Putamen (tissue), 1 donor: ENCODE measurements at places on chromosomes 1 and 21.

DNA sequence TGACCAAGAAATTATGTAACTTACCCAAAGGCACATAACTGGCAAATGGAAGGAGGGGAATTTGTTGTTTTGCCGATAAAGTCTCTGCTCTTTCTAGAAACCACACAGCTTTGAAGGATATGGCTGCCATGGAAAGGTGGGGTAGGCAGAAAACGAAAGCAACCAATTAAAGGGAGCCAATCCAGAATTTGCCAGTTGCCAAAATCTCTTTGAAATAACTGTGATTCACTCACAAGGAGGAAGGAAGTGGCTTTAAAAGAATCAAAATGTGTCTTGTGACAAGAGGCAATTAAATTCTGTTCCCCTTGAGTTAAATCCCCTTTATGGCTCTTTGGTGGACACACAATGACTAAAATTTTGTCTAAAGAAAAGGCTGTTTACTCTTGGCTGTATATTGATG lies 61.2 kb upstream of the CCDC190 start:
- no peak for DNase-seq

- no peak for DNase-seq
Observed at GRCh38 chr1:212284332-212284743, 872 bp upstream of the PPP2R5A start.

DNA sequence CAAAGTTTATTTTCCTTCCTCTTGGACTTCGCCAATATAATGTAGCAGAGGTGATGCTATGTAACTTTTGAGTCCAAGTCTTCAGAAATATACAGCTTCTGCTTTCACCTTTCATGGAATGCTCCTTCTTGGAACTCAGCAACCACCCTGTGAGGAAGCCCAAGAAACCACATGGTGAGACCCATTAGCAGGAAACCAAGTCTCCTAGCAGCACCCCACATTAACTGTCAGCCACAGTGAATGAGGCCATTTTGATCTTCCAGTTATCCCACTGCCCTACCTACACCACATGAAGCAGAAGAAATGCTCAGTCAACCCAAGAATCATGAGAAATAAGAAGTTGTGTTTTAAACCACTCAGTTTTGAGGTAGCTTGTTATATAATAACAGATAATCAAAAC lies 58.2 kb downstream of the PAPPA2 start:
- DNase-seq, result no peak

GRCh38 chr1:3645666-3646355 lies 4.1 kb downstream of the WRAP73 start:
- no peak for DNase-seq

DNA sequence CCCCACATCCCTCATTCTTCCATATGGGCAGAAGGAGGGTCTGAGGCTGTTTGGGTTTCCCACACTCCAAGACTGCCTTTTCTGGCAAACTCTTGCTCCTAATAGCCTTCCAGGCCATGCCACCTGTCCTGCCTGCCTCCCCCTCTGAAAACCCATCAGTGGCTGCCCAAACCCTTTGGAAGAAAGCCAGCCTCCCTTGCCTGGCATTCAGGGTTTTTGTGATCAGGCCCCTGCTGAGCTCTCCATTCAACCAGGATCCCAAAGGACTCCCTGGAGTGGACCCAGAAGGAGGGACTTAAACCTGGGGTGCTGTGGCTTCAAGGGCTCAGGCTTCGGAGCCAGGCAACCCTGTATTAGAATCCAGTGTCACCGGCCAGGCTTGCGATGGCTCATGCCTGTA lies 4.2 kb upstream of the GUCA2A start:
- DNase-seq, result no peak

DNA sequence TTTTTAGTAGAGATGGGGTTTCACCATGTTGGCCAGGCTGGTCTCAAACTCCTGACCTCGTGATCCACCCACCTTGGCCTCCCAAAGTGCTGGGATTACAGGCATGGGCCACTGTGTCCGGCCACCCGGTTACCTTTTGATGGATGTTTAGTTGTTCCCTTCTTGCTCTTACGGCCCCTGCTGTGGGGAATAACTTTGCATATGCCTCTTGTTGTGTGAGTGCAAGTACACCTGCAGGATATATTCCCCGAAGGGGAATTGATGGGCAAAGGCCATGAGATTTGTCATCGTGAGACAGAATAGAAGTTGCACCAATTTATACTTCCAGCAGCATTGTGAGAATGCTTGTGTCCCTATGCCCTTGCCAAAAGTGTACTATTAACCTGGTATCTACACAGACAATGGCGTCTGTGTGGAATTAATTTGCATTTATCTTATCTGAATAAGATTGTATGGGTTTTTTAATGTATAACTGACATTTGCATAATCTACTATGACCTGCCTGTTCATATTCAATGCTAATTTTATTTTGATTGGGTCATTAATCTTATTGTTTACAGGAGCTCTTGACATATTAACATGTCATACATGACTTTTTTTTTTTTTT lies 8.1 kb downstream of the IL6R start:
- DNase-seq, result no peak

DNA sequence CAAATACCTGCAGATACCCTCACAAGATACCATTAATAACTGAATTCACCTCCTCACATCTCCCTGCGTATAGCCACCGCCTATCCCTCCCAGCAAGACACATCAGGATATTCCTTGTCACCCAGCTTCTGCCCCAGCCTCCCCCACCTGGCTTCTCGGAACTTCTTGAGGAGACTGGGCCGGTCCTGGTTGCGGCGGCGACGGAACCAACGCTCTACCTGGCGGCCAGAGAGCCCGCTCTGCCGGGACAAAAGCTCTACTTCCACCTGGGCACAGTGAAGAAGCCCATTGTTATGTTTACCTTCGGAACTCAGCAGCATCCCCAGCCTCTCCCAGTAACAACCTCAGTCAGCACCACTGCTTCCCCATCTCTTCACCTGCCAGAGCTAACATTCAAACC lies 6.7 kb downstream of the CERS2 start:
- DNase-seq, result no peak

- DNase-seq, result no peak
Observed at GRCh38 chr1:85148524-85149250, 52.1 kb downstream of the SYDE2 start.

GRCh38 chr1:91650764-91651163 lies 150.1 kb downstream of the CDC7 start:
- DNase-seq, result no peak

DNA sequence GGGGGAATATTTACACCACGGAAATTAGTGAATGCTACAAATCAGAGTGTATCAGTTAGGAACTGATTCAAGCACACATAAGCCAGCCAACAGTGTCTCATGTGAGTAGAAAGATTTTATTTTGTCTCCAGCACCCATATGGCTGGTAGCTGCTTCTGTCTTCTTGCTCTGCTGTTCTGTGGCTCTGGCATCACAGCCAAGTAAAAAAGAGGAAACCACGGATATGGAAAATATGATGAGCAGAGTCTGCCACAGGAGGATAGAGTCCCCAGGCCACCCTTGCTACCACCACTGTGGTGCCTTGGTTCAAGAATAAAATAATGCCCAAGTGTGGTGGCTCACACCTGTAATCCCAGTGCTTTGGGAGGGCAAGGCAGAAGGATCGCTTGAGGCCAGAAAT lies 53.6 kb upstream of the SPOCD1 start:
- no peak for DNase-seq

DNA sequence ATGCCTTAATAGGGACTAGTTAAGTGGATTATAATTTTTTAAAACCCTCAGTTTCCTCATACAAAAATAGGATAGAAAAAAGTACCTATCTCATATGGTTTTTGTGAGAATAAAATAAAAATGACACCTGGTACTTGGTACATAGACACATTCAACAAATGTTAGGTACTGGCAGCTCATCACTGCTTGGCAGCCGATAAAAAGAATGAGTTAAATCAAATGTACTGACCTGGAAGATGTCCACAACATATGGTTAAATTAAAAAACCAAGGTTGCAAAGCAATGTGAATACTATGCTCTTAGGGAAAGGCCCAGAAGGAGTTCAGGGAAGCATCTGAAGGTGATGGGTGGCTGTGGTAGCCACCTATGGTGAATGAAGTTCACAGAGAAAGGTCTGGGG lies 64.9 kb upstream of the SMYD2 start:
- DNase-seq, result no peak

- DNase-seq, result no peak
Observed at GRCh38 chr21:35239811-35240219, 190.7 kb upstream of the RUNX1 start.

DNA sequence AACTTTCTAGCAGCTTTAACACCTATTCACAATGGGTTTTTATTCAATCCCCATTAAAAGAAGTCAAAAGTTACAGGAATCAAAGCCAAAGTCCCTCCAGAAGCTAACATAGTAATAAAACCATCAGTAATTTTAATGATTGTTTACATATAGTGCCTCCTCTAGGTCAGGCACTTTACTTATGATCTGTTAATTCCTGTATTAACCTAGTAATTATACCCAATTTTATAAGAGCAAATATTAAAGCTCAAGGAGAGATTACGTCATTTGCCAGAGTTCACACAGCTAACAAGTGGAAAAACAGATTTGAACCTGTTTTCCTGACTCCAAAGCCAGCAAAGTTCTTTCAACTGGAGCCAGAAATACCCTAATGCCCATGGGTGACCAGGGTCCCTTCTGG lies 112.9 kb upstream of the F3 start:
- no peak for DNase-seq

- DNase-seq, result peak; percentile 13
Observed at GRCh38 chr1:31155216-31155806, 84.4 kb downstream of the NKAIN1 start.

GRCh38 chr21:46404306-46404705 lies 54.4 kb upstream of the DIP2A start:
- DNase-seq, result no peak

- DNase-seq, result peak; percentile 69
Observed at GRCh38 chr1:31266547-31266946, 26.9 kb upstream of the NKAIN1 start.

- DNase-seq, result no peak
Observed at GRCh38 chr21:27806281-27806680, 839.4 kb upstream of the ADAMTS5 start.

DNA sequence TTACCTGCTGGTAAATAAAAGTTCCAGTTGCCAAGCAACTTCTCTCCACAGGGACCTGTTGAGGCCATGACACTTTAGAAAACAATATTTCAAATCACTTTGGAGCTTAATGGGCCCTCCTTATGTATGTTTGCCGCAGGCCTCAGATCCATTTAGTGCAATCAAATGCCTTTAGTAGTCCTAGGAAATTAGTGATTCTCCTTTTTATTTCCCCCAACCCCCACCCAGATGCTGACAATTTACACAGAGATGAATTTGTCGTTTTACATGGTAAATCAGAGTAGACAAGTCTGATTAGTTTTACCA lies 83.6 kb downstream of the CLIC4 start:
- no peak for DNase-seq

GRCh38 chr21:45112371-45112770 lies 38.0 kb downstream of the ADARB1 start:
- DNase-seq, result no peak

DNA sequence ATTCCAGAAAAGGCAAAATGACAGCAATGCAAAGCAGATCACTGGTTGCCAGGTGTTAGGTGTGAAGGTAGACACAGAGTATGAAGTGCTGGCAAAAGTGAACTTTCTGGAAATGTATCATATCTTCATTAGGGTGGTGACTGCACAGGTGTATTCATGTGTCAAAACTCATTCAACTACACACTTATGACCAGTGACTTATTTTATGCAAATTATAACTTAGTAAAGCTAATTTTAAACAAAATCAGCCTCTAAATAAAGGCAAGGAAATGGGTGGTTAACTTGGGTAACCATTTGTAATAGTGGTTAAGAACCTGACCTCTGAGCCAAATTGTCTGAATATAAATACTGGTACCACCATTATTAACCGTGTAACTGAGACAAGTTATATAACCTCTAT lies 7.4 kb downstream of the COP1 start:
- DNase-seq, result no peak
